Foreskin keratinocyte (primary cell): ENCODE measurements at places on chromosomes 5 and 9. TPM values are rescaled to one million over a fixed set of nuclear protein-coding genes. Genes with fewer than 3 reads are reported as not detected.

GRCh38 chr9:135249191-135249590 is 161.7 kb downstream of the OLFM1 start:
- no peak for DNase-seq

- DNase-seq: no peak
These were observed 44.3 kb downstream of the TENT4A start for GRCh38 chr5:6757414-6757969.

DNA sequence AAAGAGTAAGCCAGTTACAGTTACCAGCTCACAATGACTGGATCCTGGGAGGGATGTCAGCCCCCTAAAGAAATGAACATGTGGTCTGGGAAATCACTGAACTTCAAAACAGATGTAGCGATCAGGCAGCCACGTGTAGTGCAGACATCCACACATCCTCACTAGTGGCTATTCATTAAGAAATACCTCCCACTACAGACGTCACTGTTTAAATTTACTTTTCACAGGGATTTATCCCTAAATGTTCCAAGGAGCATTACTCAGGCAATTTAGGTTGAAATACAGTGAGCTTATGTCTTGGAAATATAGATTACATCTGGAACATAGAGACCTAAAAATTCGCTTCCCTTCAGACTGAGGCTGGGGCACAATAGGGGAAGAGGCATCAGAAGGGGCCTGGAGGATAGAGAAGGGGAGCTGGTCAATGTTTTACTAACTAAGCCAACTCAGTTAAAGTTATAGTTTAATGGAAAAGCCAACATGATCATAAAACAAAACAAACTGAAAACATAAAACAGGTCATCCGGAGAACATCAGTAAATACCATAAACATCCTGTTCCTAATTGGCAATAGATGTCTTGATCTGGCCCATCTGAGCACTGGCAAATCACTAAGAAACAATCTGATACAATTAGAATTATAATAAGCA is 92.3 kb downstream of the FANCC start:
- no peak for DNase-seq

DNA sequence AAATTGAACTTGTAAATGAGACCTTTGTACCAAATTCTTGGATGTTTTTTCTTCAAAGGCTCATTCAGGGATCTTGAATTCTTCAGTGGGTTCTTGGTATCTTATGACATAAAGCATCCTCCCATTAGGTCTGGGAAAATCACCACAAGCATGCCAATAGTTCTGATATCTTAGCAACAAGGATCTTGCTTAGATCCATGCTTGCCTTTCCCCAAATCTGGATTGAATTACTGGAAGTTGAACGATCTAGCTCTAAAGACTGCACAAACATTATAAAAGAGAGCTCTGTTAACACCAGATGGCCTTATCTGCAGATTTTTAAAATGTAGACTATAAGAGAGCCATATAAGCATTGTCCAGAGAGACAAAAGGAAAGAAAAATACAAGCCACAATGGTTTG is 266.3 kb downstream of the RAB3C start:
- no peak for DNase-seq

GRCh38 chr9:96612966-96613589 is 6.6 kb downstream of the CDC14B start:
- no peak for DNase-seq

DNA sequence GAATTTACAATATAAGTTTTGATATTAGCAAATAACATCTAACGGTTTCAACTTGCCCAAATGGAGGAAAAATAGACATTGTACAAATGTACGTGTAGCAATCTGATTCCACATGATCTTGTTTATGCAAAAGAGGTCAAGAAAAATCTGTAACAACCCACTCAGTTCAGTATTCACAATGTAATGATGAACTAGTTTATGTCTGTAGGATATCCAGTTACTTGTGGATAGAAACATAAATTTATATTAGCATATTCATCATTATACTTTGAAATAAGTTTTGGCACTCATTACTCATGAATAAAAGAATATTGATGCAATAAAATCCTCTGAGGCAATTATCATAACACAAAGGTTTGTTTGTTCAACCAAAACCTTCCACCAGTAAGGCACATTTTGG is 28.1 kb downstream of the PLK2 start:
- DNase-seq: no peak

DNA sequence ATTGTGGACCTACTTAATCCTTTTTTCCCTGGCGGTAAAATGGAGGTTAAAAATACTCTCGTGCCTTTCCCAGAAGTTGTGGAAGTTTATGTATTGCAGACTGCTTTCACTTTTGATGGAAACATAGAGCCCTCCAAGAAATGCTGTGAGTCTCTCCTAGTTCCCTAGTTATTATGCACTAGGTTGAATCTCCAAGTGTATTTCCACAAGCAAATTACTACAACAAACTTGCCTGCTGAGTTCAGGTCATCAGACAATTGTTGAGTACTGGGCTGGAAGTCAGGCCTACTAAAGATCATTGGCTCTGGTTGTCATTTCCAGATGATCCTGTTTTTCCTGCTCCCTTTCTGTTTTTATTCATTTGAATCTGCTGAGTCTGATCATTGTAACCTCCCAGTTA is 104.1 kb downstream of the CD180 start:
- no peak for DNase-seq

GRCh38 chr5:168404365-168404764 is 81.9 kb upstream of the RARS1 start:
- DNase-seq: peak; percentile 90

GRCh38 chr5:131749138-131749537 is 47.7 kb downstream of the FNIP1 start:
- DNase-seq: peak; percentile 42

DNA sequence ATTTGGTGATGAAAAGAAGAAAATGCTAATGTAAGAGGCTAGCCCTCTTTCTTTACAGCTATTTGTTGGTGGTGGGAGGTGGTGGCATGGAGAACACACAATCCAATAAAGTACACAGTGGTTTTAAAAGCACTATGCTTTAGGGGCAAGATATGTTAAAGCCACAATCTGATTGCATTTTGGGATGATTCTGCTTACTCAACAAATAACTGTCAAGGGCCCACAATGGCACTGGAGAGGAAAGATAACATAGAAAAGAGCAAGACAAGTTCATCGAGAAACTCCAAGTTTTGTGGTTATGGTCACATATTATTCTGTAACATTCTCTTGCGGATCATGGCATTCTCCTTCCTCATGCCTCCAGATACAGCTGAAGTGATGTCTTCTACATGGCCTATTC is 38.8 kb downstream of the OTP start:
- DNase-seq: no peak

DNA sequence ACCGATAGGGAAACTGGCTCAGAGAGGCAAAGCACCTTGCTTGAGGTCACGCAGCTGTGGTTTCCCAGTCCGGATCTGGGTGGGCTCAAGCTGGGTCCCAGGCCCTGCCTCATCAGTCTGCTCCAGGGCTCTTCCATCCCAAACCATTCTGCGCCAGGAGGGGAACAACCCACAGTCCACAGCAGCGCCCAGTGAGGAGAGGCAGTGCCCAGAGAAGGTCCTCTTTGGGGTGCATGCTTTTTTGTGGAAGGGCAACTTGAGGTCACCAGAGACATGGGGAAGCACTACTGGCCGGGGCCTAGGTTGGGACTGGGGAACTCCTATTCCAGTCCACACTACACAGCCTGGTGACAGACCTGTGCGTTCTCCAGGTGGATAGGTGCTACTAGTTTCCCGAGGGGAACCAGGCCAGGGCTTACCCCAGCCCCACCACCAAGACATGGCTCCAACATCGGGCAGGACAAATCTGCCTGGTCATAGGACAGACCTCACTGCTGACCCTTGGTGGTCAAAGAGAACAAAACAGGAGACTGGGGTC is 62.5 kb upstream of the RNF130 start:
- DNase-seq: no peak

The PHYHD1 gene
- polyA plus RNA-seq: 11.6 and 19.9 TPM in 2 replicates

DNA sequence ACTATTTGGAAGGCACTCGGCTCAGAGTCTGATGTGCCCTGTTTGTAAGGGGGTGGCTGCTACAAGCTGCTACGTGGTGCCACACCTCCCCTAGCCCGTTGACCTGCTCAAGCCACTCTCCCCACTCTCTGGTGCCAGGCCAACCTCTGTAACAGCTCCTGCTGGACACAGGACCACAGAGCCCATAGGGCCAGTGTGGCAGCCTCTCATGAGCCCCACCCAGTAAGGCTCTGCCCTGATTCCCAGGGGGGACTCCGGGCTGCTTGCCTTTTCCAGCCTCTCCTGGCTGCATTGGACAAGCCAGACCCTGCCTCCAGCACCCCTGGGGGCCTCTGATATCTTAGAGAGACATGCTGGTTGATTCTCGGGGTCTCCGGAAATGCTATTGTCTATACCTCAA is 53.3 kb upstream of the ANGPTL2 start:
- DNase-seq: no peak

DNA sequence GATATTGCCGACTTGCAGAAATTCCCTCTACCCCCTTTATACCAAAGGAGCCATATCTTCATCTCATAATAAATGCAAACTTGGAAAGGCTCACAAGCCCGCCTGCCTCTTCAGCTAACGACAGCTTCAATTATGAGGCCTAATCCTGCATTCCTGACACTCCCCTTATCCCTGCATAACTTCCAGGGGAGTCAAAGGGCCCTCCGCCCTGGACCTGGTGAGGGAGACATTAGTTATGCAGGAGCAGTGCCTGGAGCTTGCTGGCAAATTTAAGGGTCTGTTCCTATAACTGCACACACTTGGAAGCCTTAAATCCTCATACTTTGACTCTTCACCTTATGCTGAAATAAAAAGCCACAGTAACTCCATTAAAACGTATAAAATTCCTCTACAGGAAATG is 617.9 kb downstream of the BNC2 start:
- DNase-seq: no peak

DNA sequence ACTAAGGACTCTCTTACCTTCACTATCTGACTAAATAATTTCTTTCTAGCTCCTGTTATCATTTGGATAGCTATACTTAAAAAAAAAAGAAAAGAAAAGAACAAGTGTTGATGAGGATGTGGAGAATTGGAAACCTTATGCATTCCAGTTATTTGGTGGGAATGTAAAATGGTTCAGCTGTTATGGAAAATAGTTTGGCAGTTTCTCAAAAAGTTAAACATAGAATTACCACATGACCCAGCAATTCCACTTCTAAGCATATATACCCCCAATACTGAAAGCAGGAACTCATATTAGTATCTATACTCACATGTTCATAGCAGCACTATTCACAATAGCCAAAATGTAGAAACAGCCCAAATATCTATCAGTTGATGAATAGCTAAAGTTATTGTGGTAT is 61.1 kb downstream of the GNA14 start:
- DNase-seq: no peak

DNA sequence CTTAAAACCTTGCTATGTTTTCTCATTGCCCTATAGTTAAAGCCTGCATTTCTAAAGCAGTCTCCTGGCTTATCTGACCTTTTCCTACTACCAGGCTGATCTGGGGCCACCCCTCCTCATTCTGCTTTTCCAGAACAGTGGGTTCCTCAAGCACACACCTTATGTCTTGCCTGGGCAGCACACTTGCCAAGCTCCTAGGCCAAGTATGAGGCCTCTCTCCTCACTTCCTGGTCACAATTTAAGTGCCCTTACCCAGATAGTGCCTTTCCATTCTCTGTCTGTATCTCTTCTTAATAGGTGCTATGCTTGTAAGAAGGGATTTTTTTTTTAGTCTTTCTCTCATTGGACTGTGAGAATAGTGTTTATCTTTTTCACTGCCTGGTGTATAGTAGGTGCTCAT is 39.7 kb downstream of the HMGCS1 start:
- no peak for DNase-seq

GRCh38 chr5:89289604-89290003 is 406.6 kb upstream of the MEF2C start:
- peak; percentile 42 for DNase-seq

The SPEF2 gene
- 0.51 and 0.53 TPM in 2 replicates for polyA plus RNA-seq

DNA sequence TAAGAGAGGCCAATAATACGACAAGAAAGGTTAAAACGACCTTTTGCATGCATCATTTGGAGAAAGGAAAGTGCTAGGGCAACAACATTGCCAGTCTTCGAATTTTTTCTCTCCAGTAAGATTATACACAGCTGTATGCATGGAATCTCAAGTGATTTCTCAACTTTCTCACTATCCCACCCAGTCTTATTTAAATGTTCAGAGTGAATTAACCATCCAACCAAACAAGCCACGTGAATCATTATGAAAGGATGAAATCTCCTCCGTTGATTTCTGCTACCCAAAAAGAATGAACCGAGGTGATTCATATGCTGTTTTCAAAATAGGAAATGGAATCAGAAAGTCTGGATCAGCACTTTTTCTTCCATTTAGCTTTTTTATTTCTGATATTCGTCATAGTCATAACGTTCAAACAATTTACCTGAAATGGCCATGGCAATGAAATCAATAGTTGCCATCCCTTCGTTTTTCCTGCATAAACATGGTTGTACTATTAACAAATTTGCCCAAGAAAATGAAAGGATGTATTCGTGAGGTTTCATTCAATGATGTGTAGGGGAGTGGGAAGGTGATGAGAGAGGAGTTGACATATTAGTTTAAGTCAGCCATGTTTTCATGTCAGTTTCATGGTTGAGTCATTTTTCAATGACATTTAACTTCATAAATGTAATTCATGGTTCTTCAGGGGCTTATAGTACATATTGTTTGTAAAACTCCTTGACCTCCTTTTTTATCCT is 170.9 kb upstream of the WWC1 start:
- no peak for DNase-seq

The ANKRD34B gene
- polyA plus RNA-seq: not detected in 2 replicates

DNA sequence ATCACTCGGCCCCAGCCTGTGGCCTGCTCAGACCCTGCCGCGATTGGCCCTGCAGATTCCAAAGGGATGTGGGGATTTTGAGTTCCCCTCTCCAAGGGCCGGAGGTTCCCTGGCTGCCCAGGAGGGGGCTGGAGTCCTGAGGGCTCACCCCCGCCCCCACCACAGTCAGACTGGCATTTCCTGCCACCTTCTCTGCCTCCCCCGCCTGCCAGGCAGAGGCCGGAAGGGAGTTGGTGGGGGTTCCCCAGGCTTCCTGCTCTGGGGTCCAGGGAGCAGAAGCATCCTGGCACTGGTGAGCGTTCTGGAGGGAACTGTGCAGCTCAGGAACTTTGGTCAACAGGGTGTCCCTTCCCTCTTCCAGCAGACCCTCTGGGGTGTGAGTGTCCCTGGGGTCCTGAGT is 70.6 kb downstream of the RXRA start:
- DNase-seq: no peak

The ZNF366 gene
- not detected in 2 replicates for polyA plus RNA-seq

The CCDC183 gene
- 0.06 TPM in 1 of 2 replicates, not detected in the other for polyA plus RNA-seq

DNA sequence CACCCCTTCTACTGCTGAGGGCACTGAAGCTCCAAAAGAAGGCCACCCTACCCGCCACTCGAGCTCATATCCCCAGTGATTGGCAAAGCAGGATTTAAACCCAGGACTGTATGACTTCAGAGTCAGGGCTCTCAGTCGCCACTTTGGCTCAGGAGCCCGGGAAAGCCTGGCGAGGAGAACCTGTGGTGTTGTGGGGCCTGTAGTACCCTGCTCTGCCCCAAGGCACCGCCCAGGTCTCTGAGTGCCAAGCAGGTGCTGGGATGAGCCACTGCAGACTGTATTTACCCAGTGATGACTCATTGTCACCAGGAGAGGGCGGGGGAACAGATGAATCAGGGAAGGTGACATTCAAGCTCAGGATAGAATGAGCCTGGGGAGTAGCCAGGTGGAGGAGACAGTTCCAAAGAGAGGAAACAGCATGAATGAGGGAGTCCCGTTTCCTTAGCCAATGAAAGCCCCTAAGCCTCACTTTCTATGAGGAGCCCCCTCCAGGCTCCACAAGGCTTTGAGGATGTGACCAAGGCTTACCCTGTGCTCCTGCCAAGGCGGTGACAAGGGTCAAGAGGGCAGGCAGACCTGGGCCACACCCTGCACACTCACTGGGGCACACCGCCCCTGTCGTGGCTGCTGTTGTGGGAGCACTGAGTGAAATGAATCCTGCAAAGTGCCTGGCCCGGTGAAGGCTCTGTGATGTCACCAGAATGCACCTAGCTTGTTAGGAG is 17.8 kb upstream of the DPM2 start:
- DNase-seq: no peak

GRCh38 chr5:143771602-143772001 is 40.4 kb upstream of the HMHB1 start:
- DNase-seq: no peak
